ENCODE measurements at places on chromosomes 13 and 19.

GRCh38 chr13:19663416-19663979 is 30.0 kb downstream of the MPHOSPH8 start:
- no peak for DNase-seq

- no peak for DNase-seq
Measured at GRCh38 chr13:29524176-29524575, 71.3 kb downstream of the SLC7A1 start.

DNA sequence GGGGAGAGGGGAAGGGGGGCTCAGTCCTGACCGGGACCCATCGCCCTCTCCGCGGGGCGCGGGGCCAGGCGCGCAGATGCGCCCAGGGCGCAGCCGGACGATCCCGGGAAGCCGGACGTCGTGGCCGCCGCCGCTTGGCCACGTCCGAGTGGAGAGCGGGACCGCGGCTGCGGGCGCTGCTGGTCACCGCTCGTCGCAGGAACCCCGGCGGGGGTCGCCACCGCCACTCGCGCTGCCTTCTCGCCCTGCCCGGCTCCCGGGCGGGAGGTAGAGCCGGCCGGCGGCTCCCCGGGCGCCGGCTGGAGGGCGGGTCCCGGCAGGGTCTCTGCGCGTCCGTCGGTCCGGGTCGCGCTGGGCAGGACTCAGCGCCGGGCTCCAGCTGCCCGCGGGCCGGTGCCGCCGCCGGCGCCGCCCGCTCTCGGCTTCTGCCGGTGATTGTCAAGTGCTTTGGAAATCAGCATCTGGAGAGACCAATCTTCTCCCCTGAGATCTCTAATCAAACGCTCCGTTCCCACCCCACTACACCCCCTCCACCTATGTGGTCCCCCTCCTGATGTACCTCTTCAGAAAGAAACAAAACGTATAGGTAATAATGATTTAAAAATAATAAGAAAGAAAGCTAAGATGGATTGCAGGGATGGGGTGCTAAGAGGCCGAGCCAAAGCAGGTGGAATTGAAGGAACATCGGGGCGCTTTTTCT is 464.4 kb downstream of the ITGBL1 start:
- DNase-seq, result no peak

GRCh38 chr13:29520671-29521070 is 74.8 kb downstream of the SLC7A1 start:
- DNase-seq, result no peak

DNA sequence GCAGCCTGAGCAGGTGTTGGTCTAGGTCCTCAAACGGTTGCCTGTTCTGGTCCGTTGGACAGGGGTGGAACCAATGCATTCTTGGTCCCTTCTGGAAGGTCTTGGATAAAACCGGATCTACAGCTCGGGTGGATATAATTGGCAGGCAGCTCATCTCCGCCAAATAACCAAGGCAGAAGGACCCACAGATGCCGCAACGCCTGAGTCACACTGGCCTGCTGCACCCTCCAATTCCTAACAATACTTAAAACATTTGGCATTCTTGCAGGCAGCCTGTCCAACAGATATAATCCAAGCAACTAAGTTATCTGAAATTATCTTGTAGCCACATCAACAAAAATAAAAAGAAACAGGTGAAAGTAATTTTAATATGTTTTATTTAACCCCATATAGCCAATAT is 59.0 kb upstream of the FGF14 start:
- no peak for DNase-seq

DNA sequence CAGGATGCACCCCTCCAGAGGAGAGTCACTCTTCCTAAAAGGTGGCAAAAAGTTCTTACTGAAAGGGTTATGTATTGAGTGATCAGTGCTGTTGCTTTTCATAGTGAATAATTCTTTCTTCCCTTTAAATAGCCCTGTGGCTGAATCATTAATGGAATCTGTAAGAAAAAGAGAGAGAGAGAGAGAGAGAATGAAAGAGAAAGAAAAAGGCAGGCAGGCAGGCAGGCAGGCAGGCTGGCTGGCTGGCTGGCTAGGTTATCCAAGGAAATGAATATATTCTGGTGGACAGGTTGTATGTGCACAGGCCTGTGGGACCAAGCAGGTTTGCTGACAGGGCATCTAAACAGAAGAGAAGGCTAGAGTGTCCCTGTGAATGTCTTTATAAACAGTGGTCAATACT is 100.5 kb downstream of the DLEU7 start:
- no peak for DNase-seq

- DNase-seq, result no peak
Measured at GRCh38 chr13:78881751-78882150, 222.8 kb upstream of the OBI1 start.

DNA sequence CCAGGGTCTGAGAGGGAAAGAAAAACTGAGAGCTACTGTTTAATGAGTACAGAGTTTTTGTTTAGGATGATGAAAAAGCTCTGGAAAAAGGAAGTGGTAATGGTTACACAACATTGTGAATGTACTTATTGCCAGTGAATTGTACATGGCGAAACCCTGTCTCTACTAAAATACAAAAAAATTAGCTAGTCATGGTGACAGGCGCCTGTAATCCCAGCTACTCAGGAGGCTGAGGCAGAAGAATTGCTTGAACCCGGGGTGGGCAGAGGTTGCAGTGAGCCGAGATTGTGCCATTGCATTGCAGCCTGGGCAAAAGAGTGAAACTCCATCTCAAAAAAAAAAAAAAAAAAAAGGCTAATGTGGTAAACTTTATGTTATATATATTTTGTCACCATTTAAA is 96.3 kb downstream of the VWA8 start:
- no peak for DNase-seq

- peak; percentile 82 for DNase-seq
Measured at GRCh38 chr19:45404557-45405434, at the start of gene PPP1R13L. TSS of gene PPP1R13L (minus strand) at chr19:45405069. CDS start at chr19:45398318, 6,751 bp downstream.

GRCh38 chr13:102141625-102142472 is 260.0 kb downstream of the FGF14 start:
- no peak for DNase-seq

- no peak for DNase-seq
Measured at GRCh38 chr13:76732367-76732766, 153.8 kb downstream of the KCTD12 start.

DNA sequence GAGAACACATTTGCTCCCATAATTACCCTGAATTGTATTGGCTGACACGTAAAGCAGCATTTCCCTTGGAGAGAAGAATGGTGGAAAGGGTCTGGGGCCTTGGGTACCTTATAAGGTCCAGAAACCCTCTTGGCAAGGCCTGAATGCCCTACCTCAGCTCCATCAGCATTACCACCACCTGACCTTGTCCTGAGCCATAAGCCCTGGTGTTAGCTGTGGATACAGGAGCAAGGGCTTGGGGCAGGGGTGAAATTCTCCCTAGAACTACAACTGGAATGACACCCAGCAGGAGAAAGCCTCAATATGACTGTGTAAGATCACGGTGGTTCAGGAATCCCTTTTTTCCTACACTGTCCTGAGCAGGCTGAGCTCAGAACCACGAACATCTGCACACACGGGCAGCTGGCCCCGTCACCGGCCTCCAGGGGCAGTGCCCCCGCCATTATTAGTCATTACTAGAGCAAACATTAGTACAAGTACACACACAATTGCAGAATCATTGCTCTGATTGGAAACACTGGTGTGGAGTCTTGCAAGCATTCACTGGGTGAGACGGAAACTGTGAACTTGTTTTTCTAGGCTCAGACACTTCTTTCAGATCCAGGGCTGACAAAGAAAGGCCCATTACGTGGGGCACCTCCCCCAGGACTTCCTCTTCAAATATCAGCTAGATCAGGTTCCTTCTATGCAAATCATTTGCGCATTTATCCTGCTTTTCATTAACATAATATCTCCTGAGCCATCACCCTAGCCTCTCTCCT is 26.8 kb upstream of the MTIF3 start:
- no peak for DNase-seq

DNA sequence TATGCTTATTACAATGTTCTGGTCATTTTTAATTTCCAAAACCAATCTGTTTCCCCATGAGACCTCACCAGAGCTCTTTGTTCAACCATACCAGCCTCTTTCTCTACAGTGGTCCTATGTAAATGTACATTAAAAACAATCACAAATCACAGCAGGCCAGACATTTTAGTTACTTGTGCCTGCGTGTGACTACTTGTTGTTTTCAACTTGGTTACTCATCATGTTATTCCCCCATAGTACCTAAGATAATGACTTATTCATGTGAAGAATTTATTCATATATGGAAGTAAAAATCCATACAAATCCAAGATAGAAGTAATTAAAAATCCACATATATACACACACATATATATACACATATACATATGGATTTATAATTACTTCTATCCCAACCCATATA is 379.6 kb downstream of the SLITRK6 start:
- no peak for DNase-seq

DNA sequence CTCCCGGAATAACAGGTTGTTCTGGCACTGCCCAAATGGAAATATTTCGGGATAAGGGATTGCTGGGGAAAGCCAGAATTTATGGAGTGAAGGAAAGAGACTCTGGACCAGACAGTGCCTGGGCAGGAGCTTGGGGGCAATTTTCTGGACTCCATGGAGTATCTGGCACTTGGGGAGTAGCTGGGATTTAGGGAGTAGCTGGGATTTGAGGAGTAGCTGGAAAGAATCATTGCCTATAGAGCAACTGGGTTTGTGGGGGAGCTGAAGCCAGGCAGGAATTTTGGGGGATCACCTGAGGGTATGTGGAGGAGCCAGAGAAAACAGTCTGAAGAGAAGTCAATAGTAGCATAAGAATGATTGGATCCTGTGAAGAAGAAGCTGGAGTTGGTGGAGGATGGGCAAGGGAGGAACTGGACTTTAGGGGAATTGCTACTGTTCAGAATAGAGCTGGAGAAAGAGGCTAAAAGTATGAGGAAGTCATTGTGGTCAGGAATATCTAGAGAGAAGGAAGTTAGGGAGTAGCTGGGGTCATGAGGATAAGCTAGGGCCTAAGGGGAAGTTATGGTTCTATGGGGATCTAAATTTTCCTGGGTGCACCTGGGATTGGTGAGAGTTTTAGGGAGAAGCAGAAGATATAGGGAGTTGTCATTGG is 14.8 kb downstream of the FSD1 start:
- no peak for DNase-seq
